ENCODE measurements at places on chromosomes 12 and 14. TPM values are rescaled to one million over a fixed set of nuclear protein-coding genes. Genes with fewer than 3 reads are reported as not detected.

DNA sequence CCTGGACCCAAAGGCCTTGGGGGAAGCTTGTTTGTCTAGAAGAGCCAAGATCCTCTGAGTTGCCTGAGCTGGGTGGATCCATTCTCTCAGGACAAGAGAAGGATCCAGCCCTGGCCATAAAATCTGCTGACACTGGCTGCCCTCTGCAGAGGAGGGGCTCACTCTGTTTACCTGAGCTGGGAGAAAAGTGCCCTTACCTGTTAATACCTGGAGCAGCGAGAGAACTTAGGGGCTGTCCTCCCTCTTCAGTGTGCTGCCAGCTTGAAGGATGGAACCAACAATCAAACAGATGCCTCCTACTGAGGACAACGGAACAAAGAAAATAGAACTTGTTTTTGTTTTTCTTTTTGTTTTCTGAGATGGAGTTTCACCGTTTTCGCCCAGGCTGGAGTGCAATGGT is 7.3 kb upstream of the KRT7 start:
- DNase-seq = no peak

The ADAMTS20 gene
- not detected for total RNA-seq

GRCh38 chr14:100950024-100950423 is 46.5 kb upstream of the RTL1 start:
- no peak for DNase-seq

GRCh38 chr12:48863291-48863690 is 2.4 kb downstream of the RND1 start:
- no peak for DNase-seq

DNA sequence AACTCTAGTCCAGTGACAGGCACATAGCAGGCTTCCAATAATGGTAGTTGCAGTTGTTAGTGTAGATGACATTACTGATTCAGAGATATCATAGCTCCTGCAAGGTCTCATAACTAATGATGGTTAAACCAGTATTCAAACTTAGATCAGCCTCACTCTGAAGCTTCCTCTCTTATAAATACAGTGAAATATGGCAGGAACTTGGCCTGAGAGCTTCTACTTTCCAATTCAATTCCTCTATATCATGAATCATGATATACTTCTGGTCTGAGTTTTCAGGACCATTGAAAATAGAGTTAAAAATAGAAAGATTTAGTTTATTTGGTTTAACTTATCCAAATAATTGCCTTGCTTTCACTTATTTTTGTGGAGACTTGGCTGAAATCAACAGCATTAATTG is 167.5 kb upstream of the NOVA1 start:
- DNase-seq = no peak

Data from left lobe of liver (tissue), 2 donors.